ENCODE measurements at places on chromosomes 2 and 18.
A peak's percentile ranks its signal among the peaks of the same experiment; 100 is the strongest.

DNA sequence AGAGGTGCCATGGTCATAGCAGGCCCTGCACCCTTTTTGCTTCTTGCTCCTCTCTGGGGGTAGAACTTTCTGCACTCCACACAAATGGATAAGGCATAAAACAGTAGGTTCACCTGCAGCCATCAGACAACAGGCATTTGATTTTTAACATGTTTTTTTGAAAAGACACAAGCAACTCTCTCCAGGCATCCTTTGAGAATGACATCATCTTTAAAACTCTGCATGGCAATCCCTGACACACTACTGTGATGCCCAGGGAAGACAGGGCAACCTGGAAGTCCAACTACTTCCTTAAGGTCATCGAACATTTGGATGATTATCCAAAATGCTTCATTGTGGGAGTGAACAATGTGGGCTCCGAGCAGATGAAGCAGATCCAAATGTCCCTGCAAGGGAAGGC is 82.8 kb downstream of the SKA1 start:
- DNase-seq = no peak

GRCh38 chr2:103773884-103774283 is 1012.1 kb downstream of the TMEM182 start:
- no peak for DNase-seq

DNA sequence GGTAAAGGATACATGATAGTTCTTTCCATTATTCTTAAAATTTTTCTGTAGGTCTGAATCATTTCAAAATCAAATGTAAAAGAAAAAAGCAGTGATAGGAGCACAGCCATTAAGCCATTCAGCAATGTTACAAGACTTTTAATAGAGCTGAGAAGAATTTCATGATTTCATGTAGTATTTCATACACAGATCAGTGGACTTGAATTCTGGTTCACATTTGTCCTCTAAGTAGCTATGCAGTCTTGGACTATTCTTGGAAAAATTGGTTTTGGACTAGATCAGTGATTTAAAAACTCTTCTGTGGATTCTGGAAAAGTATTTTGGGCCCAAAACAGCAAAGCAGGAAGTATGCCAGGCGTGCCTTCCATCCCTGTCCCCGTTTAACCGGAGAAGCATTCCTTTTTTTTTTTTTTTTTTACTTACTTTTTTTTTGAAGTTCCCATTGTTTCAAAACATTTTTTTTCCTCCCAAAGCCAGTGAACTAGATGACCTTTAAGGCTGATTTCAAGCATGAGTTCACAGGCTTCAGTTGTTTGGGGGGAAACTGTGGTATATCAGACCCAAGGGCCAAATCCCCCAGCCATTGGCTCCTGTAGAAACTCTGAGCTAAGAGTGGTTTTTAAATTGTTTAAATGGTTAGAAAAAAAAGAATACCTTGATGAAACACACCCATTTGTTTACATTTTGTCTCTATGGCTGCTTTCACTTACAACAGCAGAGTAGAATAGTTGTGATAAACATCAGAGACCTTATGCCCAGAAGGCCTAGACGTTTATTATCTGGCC is 17.5 kb upstream of the POLI start:
- no peak for DNase-seq

- no peak for DNase-seq
Measured at GRCh38 chr2:163213661-163214081, 375.1 kb upstream of the KCNH7 start.

GRCh38 chr2:10894264-10894935 is 17.3 kb upstream of the KCNF1 start:
- DNase-seq = no peak

DNA sequence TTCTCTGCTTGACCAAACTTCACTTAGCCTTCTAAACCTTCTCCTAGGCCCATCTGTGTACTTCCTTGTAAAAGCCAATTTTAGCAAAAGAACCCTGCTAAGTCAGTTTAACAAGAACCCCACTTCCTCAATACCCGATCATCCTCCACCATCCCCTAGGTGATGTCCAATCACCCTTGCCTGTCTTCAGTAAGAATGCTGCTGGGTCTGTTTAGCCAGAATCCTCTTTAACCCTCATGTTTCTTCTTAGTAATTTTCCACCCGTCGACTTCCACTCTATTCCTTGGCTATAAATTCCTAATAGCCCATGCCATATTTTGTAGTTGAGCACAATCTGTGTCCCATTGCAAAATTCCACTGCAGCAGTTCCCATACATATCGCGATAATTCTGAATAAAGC is 780.0 kb upstream of the RAB6C start:
- no peak for DNase-seq

DNA sequence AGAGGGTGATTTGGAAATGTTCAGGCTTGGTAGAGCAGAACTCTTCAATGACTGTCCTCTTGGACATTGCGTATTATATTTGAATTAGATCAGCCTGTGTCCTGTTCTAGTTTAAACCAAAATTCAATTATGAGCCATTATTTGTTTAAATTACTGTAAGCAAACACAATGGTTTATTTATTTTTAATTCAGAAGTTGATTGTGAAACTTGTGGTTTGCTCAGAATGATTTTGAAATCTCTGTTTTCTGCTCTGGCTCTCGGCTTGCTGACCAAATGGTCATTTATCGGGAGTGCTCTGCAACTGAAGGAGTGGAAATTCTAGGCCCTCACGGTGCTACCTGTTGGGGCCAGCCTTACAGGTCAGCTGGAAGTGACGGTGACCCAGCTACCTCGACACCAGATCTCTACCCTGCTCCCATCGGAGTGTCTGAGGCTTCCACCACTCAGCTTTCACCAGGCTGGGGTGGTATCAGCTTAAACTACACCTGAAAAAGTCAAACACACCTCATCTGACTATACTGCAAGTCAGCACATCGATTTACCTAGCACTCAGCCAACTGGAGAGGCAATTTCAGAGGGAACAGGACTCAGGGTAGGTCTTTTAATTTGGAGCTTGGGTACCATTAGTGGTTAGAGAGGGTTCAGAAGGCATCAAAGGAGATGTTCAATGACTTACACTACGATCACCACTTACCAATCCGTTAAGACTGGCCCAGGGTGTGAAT is 36.8 kb upstream of the GPD2 start:
- DNase-seq = no peak

GRCh38 chr2:151518802-151519201 is 109.1 kb downstream of the RIF1 start:
- no peak for DNase-seq

GRCh38 chr2:168456521-168457189 is 583 bp downstream of the CERS6 start:
- DNase-seq = no peak

DNA sequence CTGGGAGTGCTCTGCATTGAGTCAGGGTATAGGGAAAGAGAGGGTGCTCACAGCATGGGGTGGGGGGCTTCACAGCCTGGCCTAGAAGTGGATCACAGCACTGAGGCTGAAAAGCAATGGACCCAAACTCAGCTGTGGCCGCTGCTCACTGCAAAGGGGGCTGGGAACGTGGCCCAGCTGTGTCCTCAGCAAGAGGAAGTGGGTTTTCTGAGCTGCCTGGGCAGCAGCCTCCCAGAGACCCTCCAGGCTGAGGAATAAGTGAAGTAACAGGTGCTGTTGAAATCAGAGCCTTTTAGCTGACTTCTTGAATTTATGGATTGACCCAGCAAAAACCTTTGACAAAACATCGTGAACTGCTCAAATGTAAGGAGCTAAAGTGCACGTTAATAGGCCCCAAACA is 35.2 kb downstream of the PTGR3 start:
- DNase-seq = no peak

GRCh38 chr2:10002109-10002508 is 41.2 kb upstream of the KLF11 start:
- no peak for DNase-seq

DNA sequence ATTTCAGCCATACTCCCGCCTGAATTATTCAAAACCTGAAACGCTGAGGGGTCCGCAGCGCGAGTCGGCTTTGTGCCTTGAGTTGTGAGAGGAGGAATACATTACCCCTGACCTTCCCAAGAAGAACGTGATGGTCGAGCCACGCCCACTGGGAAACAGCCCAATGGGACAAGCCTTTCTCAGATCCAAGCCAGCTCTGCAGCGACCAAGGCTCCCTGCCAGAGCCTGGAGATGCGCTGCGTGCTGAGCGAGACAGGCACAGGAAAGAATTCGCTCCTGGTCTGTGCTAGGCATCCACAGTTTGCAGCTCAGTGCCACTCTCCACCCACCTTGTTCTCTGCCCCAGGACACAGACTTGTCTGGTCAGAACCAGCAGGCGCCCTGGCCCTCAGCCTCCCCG is 74.1 kb upstream of the GLI2 start:
- DNase-seq = no peak

DNA sequence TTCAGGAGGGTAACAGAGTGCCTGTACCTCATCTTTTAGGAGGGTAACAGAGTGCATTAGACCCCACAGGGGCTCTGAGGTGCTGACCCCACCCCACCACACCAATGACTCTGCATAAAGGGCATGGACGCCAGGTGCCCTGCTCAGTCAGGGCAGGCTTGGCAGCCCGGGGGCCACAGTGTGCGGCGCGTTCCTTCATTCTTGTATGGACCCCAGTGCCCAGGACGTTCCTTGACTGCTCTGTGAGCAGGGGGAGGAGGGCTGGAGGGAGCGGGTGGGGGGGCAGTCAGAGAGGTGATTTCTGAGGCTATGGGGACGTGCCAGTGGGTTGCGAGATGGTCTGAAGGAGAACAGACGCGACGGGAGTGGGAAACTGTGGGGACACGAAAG is 168.7 kb upstream of the NCK2 start:
- no peak for DNase-seq

GRCh38 chr2:191117341-191117740 is 33.5 kb downstream of the STAT4 start:
- DNase-seq = no peak

GRCh38 chr2:28437149-28437835 is 44.6 kb downstream of the FOSL2 start:
- no peak for DNase-seq

DNA sequence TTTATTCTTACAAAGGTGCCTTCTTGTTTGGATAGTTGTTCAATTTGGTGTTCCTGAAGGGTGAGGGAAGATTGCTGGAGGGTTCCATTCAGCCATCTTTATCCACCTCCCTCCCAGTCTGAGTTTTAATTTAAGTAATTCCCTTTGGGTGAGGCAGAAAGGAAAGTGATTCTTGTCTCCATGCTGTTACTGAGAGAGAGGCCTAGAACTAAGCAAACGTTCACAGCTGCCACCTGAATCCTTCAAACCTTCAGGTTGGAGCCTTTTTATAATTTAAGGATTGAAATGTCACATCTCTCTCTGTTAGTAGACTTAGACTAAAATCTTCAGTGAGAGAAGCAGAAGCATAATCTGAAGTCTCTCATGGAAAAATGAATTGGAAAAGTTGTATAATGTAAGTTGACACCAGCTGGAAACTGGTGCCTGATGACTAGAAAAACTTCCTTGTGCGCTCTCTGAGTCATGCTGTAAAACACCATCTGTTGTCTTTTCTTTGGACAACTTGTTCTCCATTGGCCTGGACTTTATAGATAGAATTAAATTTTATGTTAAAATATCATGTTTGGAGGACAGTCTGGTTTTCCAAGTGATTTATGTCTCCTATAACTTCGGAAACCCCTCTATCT is 14.6 kb downstream of the STRADB start:
- no peak for DNase-seq

DNA sequence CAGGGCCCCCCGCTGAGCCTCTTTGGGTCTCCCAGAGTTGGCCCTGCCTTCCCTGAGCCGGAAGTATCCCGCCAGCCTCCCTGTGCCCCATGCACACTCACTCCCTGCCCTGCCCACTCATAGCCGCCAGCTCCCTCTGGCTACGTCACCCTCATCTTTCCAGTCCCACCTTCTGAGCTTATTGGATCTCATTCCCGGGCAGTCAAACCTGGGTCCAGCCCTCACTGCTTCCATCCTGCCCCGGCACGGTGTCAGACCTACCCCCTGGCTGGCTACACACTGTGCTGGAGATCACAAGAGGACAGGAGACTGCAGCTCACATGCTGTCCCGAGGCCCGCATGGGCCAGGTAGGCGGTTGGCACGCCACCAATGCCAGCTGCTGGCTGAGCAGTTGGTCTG is 147.2 kb downstream of the ASB1 start:
- DNase-seq = peak; percentile 34

DNA sequence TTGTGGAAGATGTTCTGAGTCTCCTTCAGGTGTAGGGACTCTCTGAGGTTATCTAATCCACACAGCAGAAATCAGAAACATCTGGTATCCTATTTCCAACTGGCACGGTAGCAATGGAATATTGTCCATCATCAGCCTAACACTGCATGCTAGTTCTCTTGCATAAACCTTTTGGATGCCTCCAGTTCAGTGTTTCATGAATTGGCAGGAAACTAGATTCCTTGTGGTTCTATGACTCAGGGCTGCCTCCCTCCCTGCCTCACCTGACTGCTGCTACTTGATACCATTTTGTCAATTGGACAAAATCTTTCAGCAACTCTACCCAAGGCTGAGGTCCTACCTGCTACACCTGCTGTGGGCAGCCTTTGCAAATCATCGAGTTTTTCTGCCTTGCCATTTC is 130.9 kb downstream of the TPGS2 start:
- DNase-seq = no peak

DNA sequence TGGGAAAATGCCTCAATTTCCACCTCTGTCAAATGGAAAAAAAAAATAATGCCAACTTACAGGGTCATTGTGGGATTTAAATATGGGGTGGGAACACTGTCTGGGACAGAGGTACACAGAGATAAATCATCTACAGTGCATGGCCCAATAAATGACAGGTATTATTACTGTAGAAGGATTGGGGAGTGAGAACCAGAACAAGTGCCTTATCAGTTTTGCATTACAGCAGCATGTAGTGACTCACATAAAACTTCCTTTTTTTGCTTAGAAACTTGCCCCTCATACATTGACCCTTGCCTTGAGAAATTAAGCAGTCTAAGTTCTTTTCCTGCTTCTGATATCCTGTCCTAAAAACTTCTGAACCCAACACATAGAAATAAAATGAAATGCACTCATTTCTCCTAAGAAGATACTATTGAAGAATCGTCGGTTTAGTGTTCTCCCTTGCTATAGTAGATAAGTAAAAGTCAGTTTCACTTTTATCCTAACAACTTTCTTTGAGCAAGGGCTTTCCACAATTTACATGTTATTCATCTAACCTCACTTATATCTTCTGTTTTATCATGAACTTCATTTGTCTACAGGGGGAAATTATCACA is 121.0 kb upstream of the HAAO start:
- no peak for DNase-seq

DNA sequence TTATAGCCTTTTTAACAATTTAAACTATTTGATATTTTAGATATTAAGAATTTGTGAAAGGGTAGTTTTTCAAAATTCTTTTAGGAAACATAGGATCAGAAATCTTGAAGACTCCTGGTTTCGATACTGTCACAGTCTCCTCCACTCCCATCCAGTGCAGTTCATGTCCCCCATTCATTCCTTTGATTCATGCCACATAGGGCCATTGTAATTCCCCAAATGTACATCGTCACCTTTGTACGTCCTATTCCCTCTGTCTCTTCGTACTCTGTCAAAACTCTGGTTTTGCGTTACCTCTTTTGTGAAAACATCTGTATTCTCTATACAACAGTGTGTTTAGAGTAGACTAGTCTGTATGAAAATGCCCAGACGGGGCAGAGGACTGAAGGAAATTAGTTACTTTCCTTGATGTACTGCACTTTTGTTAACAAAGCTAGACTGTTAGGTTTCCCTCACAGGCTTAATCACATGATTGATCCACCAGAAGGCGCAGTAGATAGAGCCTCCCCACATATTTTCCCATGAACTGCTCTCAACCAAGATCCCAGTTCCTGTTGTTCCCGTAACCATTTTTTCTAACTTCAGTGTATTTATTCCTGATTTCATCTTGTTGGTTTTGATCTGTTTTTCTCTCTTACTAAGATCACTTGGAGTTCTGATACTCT is 2.5 kb downstream of the MRPL35 start:
- DNase-seq = no peak

Data from RWPE2 (cell line).